Erythroblast (primary cell): ENCODE measurements at places on chromosomes 16 and 17.

DNA sequence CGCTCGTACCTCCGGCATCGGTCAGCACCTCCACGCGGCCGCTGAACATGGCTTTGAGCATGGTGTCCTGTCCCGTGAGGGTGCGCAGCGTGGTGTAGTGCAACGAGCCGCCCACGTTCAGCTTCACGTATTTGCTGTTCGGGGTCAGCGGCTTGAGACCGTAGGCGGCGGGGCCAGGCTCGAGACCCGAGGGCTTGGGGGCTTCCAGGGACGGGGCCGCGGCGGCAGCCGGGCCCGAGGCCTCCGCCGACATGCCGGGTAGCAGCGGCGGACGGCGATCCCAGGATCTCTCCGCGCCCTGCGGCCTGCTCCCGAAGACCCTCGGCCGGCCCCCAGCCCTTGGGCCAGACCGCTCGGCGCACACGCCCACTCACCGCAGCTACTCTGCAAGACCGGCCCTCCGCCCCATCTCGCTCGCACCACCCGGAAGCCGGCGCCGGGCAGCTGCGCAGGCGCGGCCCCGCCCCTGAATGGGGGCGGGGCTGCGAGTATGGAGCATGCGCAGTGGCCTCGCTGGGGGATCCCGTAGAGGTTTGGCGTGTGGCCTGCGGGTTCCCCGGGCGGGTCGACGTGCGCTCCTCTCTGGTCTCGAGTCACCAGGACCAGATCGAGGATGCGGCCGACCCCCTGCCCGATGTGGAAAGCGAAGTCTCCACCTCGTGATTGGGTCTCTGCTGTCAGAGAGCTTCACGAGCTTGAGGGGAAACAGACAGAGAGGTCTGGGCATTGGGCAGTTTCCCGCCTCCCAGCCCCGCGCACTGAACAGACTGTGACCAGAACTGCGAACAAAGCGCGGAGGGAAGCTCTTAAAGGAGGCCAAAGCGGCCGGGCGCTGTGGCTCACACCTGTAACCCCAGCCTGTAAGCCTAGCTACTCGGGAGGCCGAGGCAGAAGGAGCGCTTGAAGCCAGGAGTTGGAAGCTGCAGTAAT, at the start of gene KCTD13:
Gene KCTD13 (minus strand): TSS at position 446 of the 930 bp plus-strand sequence. CDS start 193 bp downstream, at position 253.
- peak; percentile 95 for DNase-seq

DNA sequence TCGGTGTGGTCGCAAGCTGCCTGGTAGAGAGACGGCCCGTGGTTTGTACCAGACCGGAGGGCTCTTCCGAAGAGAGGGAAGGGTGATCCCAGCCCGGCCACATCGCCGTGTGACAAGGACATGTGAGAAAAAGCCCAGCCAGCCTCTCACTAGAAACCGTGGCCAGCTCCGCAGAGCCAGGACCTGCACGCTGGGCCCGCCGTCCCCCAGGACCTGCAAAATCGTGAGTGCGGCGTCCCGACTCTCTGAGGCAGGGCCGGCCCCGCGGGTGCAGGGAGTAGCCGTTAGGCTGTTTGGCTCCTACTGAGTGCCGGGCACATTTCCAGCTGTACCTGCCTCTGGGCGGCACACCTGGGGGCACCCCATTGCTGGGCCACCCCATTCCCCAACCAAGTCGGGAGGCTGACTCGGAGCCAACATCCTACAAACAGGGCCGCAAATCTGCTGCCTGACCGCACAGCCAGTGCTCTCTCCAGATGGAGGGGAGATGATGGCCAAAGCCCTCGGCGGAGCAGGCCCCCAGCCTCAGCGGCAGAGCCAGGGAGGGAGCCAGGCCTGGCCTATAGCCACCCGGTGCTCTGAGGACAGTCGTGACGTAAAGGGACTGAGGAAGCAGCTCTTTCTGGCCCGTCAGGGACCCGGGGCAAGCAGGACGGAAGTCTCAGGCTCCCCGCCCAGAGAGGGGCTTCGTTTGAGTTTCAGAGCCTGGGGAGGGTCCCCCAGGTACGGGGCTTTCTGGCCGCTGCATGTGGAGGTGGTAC, 33.6 kb upstream of the PABPN1L start:
- DNase-seq: no peak

GRCh38 chr17:49390548-49391324, 23.9 kb downstream of the PHB1 start:
- peak; percentile 39 for DNase-seq

DNA sequence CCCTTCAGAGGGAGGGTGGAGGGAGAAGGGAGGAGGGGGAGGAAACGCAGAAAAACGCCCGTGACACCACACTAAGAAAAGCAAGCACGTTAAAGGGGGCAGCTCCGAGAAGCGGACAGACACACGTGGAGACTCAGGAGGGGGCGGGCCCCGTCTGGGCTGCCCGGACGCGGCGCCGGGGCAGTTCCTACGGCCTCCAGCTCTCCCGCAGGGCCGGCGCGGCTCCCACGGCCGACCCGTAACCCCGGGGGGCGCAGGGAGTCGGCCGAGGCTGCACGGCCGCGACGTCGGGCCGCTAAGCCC, 362 bp downstream of the KLHDC4 start:
- peak; percentile 67 for DNase-seq

GRCh38 chr16:47057630-47057993, 84.1 kb upstream of the DNAJA2 start:
- no peak for DNase-seq

- DNase-seq: no peak
These were observed 26.1 kb downstream of the RCVRN start for GRCh38 chr17:9878786-9879525.
